Umbilical cord (tissue), 2 donors: ENCODE measurements at places on chromosomes 1 and 21. TPM values are rescaled to one million over a fixed set of nuclear protein-coding genes. Genes with fewer than 3 reads are reported as not detected.

DNA sequence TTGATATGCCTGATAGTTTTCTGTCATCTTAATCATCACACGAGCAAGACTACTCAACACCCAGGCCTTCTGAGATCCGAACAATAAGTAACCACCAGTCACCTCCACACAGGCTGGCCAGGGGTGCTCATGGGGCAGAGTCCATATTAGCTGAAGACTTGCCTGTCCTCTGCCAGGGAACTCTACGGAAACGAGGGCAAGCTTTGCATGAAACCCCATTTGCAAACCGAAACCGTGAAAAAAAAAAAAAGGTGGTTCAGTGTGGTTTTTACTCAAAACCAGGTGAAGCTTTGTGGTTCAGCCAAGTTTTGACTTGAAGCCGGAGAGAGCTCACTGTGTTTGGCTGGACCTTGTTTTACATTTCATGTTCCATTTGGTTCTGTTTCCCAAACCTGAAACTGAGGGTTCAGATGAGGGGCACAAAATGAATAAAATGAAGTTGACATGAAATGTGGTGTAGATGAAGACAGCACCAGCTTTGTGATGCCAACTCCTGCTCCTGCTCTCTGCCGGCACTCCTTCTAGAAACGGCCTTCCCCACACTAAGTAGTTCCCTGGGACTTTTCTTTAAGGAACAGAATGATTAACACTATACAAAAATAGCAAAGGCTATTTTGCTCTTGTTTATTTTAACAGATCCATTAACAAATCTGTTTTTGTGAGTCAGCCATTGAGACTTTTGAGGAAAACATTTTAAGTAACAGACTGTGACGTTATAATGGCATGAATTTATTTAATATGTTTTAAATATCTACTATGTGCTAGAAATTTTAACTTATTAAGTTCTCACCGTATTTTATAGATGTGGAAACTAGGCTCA, 74.7 kb downstream of the RUNX1 start:
- no peak for DNase-seq

DNA sequence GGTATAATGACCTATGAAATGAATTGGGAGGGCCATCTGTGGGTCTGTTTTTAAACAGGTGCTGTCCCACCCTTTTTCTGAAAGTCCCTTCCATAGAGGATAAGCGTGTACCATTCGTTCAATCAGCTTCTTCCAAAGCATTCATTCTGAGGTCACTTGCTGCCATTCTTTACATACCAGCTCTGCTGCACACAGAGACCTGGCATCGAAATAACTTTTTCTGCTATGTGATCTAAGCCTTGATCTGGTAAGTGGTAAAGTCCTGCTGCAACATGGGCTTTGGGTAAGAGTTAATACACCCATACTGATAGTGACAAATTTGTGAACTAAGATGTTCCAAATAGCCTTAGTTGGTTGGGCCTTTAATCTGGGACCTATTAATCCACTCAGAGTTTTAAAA, 38.9 kb downstream of the DR1 start:
- DNase-seq = no peak

DNA sequence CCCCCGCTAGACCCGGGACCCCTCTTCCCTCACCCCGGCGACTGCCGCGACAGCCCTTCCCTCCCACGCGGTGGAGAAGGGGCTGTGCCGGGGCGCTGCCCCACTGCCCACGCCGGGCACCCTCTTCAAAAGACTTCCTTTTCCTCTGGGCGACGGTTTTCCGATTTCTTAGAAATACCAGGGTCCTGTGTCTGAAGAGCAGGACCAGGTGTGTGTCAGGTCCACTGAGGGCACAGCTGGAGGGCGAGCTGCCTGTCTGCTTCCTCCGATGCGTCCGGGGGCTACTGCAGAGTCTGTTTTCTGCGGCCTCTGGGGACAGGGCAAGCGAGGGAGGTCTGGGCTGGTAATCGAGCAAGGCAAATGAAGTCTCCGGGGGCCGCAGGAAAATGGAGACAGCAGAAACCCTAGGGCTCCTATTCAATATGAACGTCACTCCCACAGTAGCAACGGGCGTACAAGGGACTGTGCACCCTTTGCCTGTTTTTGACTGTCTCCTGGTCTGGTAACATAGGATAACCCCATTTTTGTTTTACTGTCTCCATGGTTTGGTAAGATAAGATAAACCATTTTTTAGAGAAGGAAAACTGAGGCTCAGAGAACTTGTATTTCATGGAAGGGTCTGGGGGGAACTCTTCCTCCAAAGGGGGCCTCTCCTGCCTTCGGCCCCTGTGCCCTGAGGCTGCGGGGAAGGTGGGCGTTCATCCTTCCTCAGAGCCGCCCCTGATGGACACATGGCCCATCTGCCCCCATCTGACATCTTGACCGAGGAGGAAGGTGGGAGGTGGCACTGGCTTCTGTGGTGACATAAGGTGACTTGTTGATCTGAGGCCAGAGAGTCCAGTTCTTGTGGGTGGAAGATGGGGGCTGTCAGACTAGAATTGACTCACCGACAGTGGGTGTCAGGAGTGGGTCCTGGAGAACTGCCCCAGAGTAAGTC, 970 bp downstream of the TNFRSF1B start:
- no peak for DNase-seq

DNA sequence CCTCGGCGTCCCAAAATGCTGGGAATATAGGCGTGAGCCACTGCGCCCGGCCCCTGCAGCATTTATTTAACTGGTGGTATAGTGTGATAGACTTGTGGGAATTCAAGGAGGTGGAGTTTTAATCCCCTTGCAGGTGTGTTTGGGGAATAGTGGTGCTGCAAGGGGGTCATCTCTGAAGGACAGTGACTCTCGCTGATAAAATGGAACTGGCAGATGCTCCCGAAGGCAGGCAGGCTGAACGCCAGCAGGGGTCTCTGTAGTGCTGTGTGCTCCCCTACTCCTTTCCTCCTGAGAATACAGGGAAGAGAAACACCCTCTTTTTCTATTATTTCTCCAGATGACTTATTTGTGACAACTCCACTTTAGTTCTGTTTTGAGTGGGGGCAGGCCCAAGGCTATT, 4.0 kb downstream of the OSCP1 start:
- DNase-seq = peak; percentile 29

DNA sequence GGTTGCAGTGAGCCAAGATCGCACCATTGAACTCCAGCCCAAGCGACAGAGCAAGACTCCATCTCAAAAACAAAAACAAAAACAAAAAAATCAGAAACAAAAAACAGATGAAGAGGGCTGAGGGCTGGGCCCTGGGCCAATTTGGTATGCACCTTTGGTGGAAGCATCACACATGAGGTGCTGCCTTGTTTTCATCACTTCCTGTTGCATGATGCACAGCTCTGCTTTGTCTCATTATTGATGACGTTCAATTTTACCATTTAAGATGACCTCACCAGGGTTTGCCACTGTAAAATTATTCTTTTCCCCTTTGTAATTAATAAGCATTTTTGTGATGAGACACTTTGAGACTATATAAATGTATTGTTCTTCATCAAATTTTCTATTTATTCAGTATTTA, 9.8 kb upstream of the IFNAR2 start:
- DNase-seq = no peak

- no peak for DNase-seq
These were observed 57.2 kb upstream of the HMCN1 start for GRCh38 chr1:185676969-185677368.

GRCh38 chr1:40965531-40965930, 14.0 kb upstream of the CTPS1 start:
- no peak for DNase-seq

GRCh38 chr1:198449261-198449660, 91.2 kb downstream of the ATP6V1G3 start:
- DNase-seq = no peak

DNA sequence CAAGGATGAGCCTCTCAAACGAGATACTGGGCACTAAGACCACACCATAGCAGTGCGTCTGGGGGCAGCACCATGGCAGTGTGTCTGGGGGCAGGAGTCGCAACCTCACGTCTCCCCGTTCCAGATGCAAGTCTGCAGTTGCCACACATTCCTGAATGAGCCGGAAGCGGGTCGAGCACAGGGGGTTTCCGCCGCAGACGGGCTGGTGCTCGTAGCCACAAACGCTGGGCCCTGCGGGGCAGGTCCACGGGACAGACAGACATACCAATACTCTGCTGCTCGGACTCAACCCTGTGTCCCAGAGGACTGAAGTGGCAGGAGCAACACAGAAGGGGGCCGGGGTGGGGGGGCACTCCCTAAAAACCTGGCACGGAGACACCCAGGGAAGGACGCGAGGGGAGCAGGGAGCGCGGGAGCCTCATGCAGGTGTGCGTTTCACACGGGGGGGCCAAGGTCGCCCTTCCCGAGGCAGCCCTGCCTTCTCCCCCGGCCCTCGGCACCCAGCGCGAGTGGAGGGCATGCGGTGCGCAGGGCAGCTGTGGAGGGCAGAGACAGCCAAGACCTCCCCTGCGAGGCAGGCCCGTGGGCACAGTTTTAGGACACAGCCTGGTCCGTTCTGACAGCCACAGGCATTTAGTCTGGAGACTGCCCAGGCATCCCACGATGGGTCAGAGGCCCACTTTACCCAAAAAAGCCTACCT, 24.5 kb downstream of the PTTG1IP start:
- DNase-seq = no peak

DNA sequence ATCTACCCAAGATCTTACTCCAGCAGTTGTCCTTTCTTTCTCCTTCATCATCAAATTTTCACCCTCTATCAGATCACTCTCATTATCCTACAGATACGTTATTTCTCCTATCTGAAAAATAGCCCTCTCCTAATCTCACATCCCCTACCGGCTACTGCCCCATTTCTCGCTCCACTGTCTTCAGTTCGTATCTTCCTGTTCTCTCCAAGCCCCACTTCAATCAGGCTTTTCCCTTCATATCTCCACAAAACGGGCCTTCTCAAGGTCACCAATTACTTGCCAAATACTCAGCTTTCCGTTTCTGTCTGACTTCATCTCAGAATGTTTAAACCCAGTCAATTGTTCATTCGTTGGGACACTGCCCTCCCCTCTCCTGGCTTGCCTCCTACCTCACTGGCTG, 32.4 kb downstream of the SLC30A1 start:
- no peak for DNase-seq

DNA sequence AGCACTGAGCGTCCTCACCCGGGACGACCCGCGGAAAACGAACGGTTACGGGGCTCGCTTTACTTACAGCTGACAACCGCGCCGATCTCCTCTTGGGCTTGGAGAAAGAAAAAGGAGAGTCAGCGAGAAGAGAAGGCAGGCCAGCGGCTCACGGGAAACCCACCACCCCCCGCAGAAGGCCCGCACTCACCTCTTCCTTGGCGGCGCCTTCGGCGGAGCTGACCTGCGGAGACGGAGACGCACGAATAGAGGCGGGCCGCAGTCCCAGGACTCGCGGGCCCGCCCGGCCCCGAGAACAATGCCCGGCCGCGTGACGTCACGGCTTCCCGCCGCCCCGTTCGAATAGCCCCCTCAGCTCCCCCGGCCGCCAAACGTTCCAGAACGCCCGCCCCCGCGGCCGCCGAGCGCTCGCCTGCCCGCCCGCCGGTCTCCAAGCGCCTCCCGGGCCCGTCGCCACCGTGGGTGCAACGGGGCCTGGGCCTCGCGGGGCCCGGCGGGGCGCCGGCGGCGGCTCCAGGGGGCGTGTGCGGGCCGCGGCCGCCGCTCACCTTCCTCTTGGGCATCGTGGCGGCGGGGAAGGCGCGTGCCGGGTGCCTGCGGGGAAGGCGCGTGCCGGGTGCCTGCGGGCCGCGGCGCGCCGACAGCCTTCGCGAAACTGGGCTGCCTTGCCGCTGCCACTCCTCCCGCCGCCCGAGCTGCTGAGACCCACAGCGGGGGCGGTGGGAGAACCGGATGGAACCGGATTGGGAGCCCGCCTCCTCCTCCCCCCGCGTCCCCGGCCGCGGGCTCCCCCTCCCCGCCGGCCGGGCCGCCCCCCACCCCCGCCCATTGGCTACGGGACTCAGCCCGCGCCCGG, at the start of gene HMGN1:
Gene HMGN1 (minus strand): TSS at position 734 of the 856 bp plus-strand sequence. CDS start 171 bp downstream, at position 563.
- peak; percentile 94 for DNase-seq

DNA sequence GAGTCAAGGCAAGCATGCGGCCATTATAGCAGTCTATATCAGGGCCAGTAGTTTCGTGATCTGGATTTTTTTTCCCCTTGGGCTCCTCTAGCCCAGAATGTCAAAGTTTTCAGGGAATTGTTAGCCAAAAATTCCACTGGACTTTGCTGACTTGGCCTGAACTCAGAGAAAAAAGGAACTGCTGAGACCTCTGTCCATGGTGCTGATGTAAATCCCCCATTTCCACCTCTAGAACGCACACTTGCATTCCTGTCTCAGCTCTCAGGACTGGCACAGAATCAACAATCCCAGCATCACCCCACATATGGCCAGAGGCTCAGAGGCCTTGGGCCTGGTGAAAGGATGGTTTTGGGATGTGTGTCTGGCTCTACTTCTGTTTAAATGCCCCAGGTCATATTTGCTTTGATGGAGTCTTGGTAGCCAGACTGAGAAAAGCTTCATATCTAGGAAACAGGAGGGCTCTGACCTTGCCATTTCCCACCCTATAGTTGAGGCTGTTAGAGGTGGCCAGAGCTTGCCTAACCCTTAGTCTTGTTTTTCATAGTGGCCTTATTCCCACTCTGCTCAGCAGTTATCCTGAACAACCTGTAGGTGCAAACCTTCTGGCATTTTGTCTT, 16.9 kb upstream of the EFCAB14 start:
- DNase-seq = peak; percentile 57

GRCh38 chr1:64469116-64469976, 583 bp upstream of the CACHD1 start:
- DNase-seq = peak; percentile 35

- DNase-seq = no peak
These were observed 13.7 kb downstream of the KIRREL1 start for GRCh38 chr1:158007180-158007579.

DNA sequence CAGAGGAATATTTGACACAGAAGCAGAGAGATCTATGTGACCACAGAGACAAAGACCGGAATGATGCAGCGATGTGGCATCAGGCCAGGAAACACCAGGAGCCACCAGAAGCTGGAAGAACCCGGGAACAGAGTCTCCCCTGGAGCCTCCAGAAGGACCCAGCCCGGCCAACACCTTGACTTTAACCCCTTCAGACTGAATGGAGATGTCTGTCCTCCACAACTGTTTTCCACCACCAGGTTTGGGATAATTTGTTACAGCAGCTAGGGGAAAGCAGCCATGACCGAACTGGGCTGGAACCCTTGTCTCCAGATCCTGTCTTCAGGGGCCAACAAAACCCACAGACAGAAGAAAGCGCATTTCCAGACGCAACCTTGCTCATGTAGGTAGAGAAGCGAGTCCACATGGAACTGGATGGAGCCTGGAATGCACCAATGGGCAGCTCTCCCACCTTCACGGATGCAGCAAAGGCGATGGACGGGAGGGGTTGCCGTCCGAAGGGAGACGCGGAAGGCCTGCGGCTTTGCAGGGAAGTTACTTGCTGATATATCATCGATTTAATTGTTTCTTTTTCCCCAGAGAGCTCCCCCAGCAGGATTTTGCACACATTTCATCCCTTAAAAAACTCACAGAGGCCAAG, 396.6 kb downstream of the NPHP4 start:
- DNase-seq = no peak

GRCh38 chr1:226579781-226580323, 31.3 kb downstream of the STUM start:
- no peak for DNase-seq

The PODN gene
- total RNA-seq = 48.9 TPM

The AGMAT gene
- 1.9 TPM for total RNA-seq

The SDC3 gene
- total RNA-seq = 29.6 TPM

The SRP9 gene
- 226 TPM for total RNA-seq

The SPRR1A gene
- not detected for total RNA-seq

The LRRC7 gene
- total RNA-seq = 19.3 TPM

The CD5L gene
- not detected for total RNA-seq

The HAO2 gene
- not detected for total RNA-seq

The TMPRSS3 gene
- total RNA-seq = 1.7 TPM

The VSIG8 gene
- total RNA-seq = not detected

The TMEM82 gene
- not detected for total RNA-seq
